H9 (cell line): ENCODE measurements at places on chromosomes 12 and 14. TPM values are rescaled to one million over a fixed set of nuclear protein-coding genes. Genes with fewer than 3 reads are reported as not detected.

GRCh38 chr14:73662487-73662943, 17.7 kb downstream of the DNAL1 start:
- peak; percentile 76 for DNase-seq

RHEBL1 gene
- total RNA-seq = 4.0 and 4.1 TPM in 2 replicates

GRCh38 chr12:97487470-97487869, 24.9 kb downstream of the RMST start:
- no peak for DNase-seq

GRCh38 chr14:101819251-101819990, 57.9 kb downstream of the PPP2R5C start:
- DNase-seq = no peak

DNA sequence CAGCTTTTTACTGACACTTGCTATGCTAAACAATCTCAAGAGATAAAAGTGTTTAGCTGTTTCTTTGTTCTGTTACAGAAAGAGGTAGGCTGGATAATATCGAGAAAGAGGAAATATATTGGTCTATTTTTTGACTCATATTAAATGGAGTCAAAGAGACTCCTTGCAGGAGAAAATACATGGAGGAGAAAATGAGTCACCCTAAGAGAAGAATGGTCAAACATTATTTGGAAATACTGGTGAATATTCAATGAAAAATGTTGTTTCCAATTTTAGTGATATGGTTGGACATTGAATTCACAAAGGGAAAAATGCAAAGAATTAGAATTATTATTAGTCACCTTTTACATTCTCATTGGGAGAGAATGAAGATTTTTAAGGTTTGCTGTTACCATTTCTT, 3.2 kb downstream of the KCNJ8 start:
- no peak for DNase-seq

SLC5A8 gene
- 0.07 TPM in 2 replicates for total RNA-seq

DNA sequence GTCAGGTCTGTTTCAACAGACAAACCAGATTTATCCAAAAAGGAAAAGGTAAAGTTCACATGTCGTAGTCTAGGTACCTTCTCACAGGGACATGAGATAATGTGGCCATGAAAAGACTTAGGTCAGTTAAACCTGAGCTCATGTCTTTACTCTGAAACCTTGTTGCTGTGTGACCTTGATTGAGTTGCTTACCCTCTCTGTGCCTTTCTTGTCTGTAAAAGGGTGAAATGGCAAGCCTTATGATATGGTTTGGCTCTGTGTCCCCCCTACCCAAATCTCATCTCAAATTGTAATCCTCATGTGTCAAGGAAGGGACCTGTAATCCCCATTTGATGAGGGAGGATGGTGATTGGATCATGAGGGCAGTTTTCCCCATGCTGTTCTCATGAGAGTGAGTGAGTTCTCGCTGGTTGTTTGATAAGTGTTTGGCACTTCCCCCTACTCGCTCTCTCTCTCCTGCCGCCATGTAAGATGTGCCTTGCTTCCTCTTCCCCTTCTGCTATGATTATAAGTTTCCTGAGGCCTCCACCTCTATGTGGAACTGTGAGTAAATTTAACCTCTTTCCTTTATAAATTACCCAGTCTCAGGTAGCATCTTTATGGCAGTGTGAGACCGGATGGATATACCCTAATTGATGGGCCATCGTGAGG, 299.8 kb downstream of the ADGRD1 start:
- DNase-seq = no peak

DNA sequence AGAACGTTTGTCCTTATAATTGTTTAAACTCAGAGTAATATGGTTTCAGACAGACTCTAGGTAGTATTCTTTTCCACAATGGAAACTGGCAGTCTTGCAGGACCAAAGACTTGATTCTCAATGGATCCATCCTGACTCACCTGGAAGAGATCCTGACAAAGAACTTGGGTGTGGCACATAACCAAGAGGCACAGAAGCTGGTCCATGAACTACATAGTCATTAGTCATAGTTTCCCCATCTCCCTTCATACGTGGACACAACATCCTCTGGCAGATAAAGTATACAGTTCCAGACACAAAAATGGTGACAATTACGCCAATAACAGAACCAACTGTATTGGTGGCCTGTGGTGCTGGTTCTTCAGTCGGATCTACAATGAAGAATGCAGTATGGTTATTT, 55.8 kb downstream of the BCL2L14 start:
- no peak for DNase-seq

- DNase-seq = no peak
Measured at GRCh38 chr12:93762059-93762719, 85.0 kb downstream of the CRADD start.

MYH6 gene
- 0.07 and 0.13 TPM in 2 replicates for total RNA-seq

DNA sequence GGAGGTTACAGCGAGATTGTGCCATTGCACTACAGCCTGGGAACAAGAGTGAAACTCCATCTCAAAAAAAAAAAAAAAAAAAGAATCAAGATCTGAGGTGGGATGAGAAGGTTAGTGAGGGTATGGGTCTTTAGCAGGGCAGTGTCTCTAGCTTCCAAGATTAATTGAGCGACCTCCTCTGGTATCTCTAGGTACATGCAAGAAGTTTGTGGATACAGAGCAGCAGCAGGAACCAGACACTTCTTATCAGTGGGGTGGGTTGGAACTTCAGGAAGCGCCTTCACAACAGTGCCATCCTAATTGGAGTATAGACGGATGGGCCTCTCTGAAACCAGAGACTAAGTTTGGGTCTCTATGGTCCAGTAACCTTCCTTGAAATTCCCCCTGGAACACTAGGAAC, 51.9 kb upstream of the CISTR start:
- DNase-seq = no peak

DNA sequence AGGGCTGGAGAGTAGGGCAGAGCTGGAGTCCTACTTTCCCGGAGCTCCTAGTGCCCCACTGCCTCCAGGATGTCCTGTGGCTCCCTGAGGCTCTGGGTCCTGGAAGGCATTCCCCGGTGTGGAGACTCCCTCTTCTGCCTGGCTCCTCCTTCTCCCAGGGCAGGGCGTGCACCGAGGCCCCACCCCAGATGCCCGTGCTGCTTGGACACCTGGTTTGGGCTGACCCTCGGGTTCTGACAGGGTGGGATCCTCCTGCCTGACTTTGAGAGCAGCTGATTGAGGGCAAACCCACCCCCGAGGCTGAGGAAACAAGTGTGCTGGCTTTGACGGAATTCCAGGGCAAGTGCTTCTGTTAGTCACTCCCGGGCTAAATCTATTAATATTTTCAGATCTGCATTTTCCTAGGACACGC, 15.4 kb downstream of the TEAD4 start:
- DNase-seq = peak; percentile 73

MDM2 gene
- 159 and 162 TPM in 2 replicates for total RNA-seq

FBLN5 gene
- total RNA-seq = 1.0 and 1.3 TPM in 2 replicates

- no peak for DNase-seq
Measured at GRCh38 chr12:93205361-93205760, 172.4 kb upstream of the NUDT4 start.

- DNase-seq = no peak
Measured at GRCh38 chr12:19012965-19013364, 116.6 kb upstream of the PLEKHA5 start.

GRCh38 chr12:122420471-122421162, 1.9 kb downstream of the CLIP1 start:
- DNase-seq = no peak

DNA sequence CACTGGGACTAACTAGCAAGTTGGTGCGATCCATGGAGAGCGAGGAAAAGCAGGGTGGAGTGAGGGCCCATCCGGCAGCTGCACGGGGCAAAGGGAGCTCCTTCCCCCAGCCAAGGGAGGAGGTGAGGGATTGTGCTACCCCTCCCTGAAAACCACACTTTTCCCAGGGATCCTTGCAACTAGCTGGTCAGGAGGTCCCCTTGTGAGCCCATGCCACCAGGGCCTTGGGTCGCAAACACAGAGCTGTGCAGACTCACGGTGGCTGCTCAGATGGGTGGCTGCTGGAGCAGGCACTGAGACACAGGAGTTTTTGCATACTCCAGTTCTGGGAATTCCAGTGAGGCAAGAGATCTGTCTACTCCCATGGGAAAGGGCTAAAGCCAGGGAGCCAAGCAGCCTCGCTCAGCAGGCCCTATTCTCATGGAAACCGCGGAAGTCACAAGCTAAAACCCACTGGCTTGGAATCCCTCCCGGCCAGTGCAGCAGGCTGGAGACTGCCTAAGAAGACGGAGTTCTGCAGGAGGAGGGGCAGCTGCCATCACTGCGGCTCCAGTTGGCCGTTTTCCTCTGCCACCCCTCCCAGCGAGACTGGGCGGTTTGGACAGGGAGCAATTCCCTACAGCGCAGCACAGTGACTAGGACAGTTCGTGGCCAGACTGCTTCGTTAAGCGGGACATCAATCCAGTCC, 10.9 kb upstream of the ZNF705A start:
- DNase-seq = peak; percentile 89

DNA sequence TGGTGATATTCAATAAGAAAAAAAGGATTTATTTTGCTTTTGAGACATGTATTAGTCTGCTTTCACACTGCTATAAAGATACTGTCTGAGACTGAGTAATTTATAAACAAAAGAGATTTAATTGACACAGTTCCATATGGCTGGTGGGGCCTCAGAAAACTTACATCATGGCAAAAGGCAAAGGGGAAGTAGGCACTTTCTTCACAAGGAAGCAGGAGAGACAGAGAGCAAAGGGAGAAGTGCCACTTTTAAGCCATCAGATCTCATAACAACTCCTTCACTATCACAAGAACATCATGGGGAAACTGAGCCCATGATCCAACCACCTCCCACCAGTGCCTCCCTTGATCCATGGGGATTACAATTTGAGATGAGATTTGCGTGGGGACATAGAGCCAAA, 43.9 kb downstream of the BHLHE41 start:
- DNase-seq = no peak

- no peak for DNase-seq
Measured at GRCh38 chr12:105231396-105231795, 4.6 kb downstream of the APPL2 start.

UNC79 gene
- 2.8 and 3.0 TPM in 2 replicates for total RNA-seq

DNA sequence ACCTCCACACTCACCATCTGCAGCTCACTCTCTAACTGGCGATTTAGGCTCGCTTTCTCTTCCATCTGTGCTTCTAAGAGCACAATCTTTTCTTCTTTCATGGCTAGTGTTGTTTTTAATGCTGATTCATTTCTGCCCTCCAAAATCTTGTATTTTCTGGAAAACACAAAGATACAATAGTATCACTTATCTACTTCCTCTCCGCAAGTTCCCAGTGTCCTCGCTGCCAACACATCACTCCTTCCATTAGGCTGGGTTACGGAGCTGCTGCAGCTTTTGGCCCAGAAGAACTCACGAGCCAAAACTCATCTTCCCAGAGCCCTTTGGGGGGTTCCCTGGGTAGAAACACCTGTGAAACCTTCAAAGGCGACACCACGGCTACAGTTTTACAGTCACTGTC, 63.8 kb upstream of the GPR68 start:
- DNase-seq = no peak

DNA sequence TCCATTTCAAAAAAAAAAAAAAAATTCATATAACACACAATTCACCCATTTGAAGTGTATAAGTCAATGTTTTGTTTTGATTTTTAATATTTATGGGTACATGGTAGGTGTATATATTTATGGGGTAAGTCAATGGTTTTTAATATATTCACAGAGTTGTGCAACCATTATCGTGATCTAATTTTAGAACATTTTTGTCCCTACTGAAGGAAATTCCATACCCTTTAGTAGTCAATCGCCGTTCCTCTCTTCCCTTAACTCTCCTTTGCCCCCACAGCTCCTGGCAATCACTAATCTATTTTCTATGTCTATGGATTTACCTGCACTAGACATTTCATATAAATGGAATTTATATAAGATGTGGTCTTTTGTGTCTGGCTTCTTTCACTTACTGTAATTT, 92.8 kb downstream of the TRAFD1 start:
- no peak for DNase-seq

GMPR2 gene
- total RNA-seq = 84.7 and 86.9 TPM in 2 replicates

GRCh38 chr12:90321369-90321768, 612.7 kb upstream of the ATP2B1 start:
- no peak for DNase-seq

DNA sequence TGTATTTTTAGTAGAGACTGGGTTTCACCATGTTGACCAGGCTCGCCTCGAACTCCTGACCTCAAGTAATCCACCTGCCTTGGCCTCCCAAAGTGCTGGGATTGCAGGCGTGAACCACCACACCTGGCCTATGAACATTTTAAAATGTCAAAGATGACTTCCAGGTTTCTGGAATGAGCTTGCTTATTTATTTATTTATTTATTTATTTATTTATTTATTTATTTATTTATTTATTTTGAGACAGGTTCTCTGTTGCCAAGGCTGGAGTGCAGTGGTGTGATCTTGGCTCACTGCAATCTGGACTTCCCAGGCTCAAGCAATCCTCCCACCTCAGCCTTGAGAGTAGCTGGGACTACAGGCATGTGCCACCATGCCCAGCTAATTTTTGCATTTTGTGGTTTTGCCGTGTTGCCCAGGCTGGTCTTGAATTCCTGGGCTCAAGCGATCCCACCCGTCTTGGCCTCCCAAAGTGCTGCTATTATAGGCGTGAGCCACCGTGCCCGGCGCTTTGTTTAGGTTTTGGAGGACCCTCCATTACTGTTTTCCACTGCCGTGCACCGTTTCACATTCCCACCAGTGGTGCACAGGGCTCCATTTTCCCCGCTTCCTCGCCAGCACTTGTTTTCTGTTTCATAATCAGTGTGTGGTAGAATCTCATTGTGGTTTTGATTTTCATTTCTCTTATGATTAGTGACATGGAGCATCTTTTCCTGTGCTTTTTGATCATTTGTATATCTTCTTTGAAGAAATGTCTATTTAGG, 6.4 kb upstream of the CFAP251 start:
- DNase-seq = no peak

ENTPD5 gene
- total RNA-seq = 6.8 and 7.7 TPM in 2 replicates

DNA sequence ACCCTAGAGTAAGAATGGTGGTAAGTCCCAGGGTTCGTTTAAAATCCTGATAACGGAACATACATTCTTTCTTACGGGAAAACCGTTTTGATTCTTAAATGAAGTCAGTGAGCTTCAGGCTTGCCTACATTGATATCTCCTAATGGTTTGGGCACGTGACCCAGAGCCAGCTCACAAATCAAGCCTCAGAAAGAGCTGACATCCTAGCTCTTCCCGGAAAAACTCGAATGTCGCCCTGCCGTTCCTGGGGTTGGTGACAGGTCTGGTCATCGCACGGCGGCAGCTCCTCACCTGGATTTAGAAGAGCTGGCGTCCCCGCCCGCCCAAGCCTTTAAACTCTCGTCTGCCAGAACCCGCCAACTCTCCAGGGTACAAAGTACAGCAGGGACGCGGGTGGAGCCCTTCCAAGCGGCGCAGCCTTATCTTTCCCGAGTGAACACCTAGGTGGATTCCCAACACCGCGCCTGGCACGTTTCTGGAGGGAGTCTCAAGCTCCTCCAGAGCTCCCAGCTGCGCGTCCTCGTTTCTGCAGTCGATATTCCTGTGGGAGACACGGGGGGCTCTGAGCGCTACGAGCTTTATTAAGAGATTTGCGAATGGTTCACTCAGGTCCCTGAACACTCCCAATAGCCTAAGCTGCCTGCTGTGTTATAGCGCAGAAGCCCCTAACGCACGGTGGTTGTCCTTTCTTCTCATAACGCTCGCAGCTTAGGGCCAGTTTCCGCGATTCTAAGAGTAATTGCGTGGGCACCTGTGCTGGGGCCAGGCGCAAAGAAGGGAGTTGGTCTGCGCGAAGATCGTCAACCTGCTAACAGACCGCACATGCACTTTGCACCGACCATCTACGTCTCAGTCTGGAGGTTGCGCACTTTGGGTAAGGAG, at the start of gene SSTR1:
TSS of gene SSTR1 (plus strand) at position 169 of the 882 bp plus-strand sequence. CDS start 1,486 bp downstream, outside the sequence.
- DNase-seq = peak; percentile 64
